ENCODE measurements at places on chromosomes 4 and X.

DNA sequence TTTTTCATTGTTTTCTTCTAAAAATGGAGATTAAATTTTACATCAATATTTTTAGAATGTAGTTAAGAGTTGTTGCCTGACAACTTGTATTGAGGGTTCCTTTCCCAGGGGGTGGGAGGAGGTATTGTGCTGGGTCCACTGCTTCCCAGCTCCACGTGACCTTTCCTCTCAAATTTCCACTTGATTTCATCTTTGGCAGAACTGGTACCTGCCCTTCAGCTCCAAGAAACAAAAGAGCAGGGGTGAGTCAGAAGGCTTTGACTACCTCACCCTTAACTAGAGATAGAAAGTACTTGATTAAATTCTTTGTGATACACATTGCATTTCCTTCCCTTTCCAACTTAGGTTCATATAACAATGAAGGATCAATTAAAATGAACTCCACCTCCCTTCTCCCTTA lies 19.7 kb downstream of the TRIM2 start:
- H3K27me3 ChIP-seq = no peaks in the 10 kb centered on the region
- H3K36me3 ChIP-seq = no peaks in the 10 kb centered on the region
- H3K27ac ChIP-seq = peak overlapping the region; percentile 85

DNA sequence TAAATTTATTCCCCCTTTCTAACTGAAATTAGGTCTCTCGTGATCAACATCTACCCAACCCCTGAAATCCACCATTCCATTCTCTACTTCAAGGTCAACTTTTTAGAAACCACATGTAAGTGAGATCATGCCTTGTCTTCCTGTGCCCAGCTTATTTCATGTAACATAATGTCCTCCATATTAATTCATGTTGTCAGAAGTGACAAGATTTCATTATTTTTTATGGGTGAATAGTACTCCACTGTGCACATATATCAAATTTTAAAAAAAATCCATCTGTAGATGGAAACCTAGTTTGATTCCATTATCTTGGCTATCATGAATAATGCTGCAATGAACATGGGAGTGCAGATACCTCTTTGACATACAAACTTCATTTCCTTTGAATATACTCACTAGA lies 1.5 kb downstream of the PPID start:
- DNase-seq = no peak
- no peak overlapping the region for H3K27ac ChIP-seq
- peaks cover 49% of the 10 kb centered on the region for H3K36me3 ChIP-seq

DNA sequence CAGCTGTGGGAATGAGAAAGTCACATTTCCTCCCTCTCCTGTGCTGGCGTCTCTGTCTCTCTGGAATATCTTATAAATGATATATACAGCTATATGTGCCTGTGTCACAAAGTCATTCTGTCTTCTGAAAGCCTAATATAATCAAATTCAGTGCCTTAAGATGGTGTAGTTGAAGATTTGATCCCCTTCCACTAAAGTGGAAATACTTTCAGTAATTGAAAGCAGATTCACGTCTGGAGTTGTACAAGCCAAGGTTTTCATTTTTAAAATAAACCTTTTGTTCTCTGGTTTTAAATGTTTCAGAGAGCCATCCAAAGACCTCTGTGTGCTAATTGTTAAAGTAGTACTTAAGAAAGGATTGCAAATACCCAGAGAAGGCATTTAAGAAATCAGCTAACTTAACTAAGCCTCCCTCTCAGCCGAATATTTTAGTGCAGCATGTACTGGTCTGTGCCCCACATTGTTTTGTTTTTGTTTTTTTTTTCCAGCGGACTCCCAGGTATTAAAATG lies 206.8 kb downstream of the TENM3 start:
- peak overlapping the region; percentile 92 for H3K4me3 ChIP-seq
- peak overlapping the region; percentile 55 for H3K27ac ChIP-seq
- H3K4me1 ChIP-seq = peaks cover 15% of the 10 kb centered on the region
- H3K27me3 ChIP-seq = no peaks in the 10 kb centered on the region
- DNase-seq = no peak
- no peaks in the 10 kb centered on the region for H3K36me3 ChIP-seq

DNA sequence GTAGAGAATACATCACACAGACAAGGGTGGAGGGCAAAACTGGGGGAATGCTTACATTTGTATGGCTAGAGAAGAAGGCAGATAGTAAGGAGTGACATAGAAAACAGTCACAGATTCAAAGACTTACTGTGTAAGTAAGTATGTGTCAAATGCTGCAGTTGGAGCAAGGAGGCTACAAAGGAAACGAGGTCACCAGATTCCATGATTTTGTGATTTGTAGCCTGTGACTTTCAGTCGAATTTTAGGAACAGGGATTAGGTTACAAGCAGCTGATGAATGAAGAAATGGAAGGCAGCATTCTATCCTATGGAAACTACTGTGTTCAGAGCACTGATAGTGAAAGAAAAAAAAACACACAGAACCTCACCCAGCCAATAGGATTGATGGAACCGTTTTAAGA lies 407.9 kb downstream of the IL15 start:
- H3K27ac ChIP-seq = no peak overlapping the region
- H3K4me1 ChIP-seq = peaks cover 17% of the 10 kb centered on the region
- no peaks in the 10 kb centered on the region for H3K36me3 ChIP-seq
- no peaks in the 10 kb centered on the region for H3K27me3 ChIP-seq

DNA sequence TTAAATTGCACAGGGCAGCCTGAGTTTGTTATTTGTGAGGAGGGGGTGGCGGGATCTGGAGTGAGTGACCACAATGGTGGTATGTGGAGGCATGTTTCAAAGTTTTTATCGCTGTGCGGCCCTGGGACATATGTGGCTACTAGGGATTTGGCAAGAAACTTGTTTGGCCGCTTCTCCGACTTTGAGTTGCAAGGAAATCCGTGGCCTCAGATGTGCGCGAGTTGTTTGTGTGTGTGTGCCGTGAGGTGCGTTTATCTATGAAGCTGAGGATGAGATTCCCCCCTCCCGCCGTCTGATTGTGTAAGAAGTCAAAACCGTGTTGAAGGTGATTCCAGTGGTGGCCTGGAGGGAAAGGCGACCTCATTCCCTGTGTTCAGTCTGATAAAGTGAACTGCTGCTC lies 1.4 kb downstream of the JADE3 start:
- H3K4me3 ChIP-seq = peak overlapping the region; percentile 76
- no peaks in the 10 kb centered on the region for H3K4me1 ChIP-seq
- no peaks in the 10 kb centered on the region for H3K36me3 ChIP-seq
- peak overlapping the region; percentile 51 for H3K27ac ChIP-seq
- H3K27me3 ChIP-seq = peaks cover 71% of the 10 kb centered on the region
- DNase-seq = peak; percentile 23

- H3K27ac ChIP-seq = no peak overlapping the region
- no peak overlapping the region for H3K4me3 ChIP-seq
- H3K4me1 ChIP-seq = peaks cover 6% of the 10 kb centered on the region
- peaks cover 15% of the 10 kb centered on the region for H3K27me3 ChIP-seq
- H3K36me3 ChIP-seq = no peaks in the 10 kb centered on the region
Measured at GRCh38 chrX:34379891-34380290, 247.8 kb upstream of the FAM47A start.

- H3K36me3 ChIP-seq = peaks cover 13% of the 10 kb centered on the region
- DNase-seq = peak; percentile 31
- no peak overlapping the region for H3K4me3 ChIP-seq
- H3K27me3 ChIP-seq = peaks cover 23% of the 10 kb centered on the region
Measured at GRCh38 chrX:38278682-38279081, 48.6 kb downstream of the RPGR start.

- peaks cover 74% of the 10 kb centered on the region for H3K27me3 ChIP-seq
- no peak overlapping the region for H3K27ac ChIP-seq
- H3K4me1 ChIP-seq = peaks cover 6% of the 10 kb centered on the region
- peak; percentile 25 for DNase-seq
Measured at GRCh38 chrX:132004728-132005127, 18.4 kb upstream of the STK26 start.

- H3K36me3 ChIP-seq = peaks cover 37% of the 10 kb centered on the region
- no peak overlapping the region for H3K4me3 ChIP-seq
- peaks cover 69% of the 10 kb centered on the region for H3K27me3 ChIP-seq
- H3K4me1 ChIP-seq = no peaks in the 10 kb centered on the region
- peak; percentile 53 for DNase-seq
Measured at GRCh38 chrX:17039826-17040225, 93.4 kb downstream of the REPS2 start.

DNA sequence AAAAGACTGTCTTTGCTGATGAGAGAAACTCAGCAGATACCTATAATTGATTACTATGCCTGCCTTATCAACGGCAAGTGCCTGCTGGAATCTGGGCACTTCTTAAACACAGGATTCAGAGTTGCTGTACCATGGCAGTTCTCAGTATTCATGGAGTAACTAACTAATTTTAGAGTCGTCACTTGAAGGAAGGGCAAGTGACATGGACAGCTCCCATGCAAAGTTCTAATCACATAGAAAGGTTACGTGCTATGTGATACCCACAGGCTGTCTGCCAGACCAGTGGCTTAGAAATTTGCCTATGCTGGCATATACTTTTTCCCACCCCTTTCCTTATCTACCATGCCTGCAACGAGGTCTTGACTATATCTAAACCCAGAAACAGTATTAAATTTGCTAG lies 931.1 kb upstream of the TENM3 start:
- no peak for DNase-seq
- H3K27me3 ChIP-seq = no peaks in the 10 kb centered on the region
- no peak overlapping the region for H3K4me3 ChIP-seq

GRCh38 chr4:4655901-4656300 lies 114.1 kb upstream of the STX18 start:
- DNase-seq = no peak
- H3K27ac ChIP-seq = peak overlapping the region; percentile 4
- no peaks in the 10 kb centered on the region for H3K27me3 ChIP-seq
- H3K4me1 ChIP-seq = peaks cover 11% of the 10 kb centered on the region

DNA sequence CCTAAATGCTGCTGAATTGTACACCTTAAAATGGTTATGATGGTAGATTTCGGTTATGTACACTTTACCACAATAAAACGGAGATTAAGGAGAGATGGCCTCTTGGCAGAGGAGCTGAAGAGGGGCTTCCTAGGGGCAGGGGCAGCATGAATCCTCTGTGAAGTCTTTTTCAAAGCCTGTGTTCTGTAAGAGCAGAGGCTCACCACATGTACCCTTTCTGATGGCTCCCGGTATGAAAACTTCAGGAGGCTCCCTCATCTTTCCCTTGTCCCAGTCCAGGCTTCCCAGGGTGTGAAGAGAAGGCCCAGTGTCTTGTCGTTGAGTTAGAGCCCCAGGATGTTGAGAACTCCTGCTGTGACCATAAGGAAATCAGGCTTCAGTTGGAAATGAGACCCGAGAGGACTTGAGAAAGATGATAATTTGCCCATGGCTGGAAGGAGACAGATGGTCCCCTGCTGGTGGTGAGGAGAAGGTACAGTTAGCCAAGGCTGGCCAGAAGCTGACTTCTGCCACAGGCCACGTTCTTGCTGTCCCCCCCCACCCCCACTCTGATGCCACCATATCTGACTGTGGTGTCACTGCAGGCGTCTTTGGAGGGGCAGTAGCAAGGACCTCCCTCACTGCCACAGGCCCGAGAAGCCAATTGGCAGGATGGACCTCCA lies 31.8 kb upstream of the MTM1 start:
- H3K36me3 ChIP-seq = no peaks in the 10 kb centered on the region
- no peaks in the 10 kb centered on the region for H3K27me3 ChIP-seq
- H3K4me3 ChIP-seq = no peak overlapping the region
- H3K4me1 ChIP-seq = peaks cover 5% of the 10 kb centered on the region
- DNase-seq = no peak

DNA sequence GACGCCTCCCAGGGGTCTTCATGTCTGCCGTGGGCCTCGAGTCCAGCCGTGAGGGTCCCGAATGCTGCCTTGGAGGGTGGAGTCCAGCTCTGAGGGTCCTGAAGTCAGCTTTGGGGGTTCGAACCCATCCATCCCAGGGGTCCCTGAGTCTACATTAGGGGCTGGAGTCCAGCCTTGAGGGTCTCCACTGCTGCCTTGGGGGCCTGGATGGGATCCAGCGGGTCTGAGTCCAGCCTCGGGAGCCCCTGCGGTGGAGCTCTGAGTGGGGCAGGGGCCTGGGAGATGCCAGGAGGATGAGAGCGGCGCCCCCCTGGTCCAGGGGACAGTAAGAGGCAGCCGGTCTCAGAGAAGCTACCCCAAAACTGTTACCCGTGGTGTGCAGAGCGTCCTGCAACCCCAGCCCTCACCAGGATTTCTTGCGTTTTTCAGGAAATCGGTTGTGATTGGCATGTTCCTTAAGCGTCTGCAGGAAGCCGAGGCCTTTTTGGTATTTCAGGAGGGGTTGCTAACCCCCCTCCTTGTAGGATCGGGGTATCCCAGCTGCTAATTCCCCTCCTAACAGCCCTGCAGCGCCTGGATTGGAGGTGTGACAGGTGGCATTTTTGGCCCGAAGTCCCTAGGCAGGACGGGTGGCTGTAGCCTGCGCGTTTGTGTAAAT lies 1.7 kb upstream of the GTPBP6 start:
- peak overlapping the region; percentile 72 for H3K4me3 ChIP-seq
- no peak for DNase-seq
- H3K4me1 ChIP-seq = peaks cover 7% of the 10 kb centered on the region
- H3K27me3 ChIP-seq = no peaks in the 10 kb centered on the region

- H3K4me1 ChIP-seq = no peaks in the 10 kb centered on the region
- no peak overlapping the region for H3K27ac ChIP-seq
- H3K4me3 ChIP-seq = no peak overlapping the region
- no peaks in the 10 kb centered on the region for H3K27me3 ChIP-seq
- DNase-seq = no peak
Measured at GRCh38 chr4:122364700-122365404, 14.0 kb upstream of the ADAD1 start.

DNA sequence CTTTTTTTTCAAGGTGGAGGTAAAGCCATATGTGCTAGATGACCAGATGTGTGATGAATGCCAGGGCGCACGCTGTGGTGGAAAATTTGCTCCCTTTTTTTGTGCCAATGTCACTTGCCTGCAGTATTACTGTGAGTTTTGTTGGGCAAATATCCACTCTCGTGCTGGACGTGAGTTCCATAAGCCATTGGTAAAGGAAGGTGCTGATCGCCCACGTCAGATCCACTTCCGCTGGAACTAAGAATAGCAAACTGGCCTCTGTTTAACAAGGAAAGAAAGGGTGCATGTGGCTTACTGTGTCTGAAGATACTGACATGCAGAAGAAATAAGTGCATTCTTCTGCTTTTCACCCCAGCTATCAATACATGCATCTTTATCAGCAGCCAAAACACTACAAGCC lies 63.9 kb downstream of the CPEB2 start:
- no peaks in the 10 kb centered on the region for H3K27me3 ChIP-seq
- no peaks in the 10 kb centered on the region for H3K4me1 ChIP-seq
- no peak overlapping the region for H3K4me3 ChIP-seq
- DNase-seq = no peak

GRCh38 chr4:113276464-113277170 lies 227.2 kb downstream of the ANK2 start:
- no peak overlapping the region for H3K4me3 ChIP-seq
- no peaks in the 10 kb centered on the region for H3K27me3 ChIP-seq
- no peak overlapping the region for H3K27ac ChIP-seq
- DNase-seq = no peak

All from MCF 10A (cell line).